ENCODE measurements at places on chromosomes 11 and 22.

- no peak for DNase-seq
Measured at GRCh38 chr22:48338793-48339705, 1488.6 kb downstream of the BRD1 start.

DNA sequence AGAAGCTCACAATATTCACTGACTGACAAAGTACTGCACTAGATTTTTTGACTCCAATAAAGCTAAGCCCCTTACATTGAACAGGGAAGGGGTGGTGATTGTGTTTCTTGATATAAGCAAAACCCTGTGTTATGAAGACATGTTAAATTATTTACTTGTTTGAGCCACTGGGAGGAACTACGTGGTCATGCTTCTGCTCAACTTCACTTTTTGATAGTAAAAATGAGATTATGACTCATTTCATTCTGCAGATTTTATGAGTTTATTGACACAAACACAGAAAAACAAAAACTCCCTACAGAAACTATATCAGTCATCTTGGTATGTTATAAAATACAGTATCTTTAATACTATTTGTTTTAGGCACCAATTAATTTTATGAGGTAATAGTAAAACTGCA lies 124.7 kb downstream of the CADM1 start:
- no peak for DNase-seq

DNA sequence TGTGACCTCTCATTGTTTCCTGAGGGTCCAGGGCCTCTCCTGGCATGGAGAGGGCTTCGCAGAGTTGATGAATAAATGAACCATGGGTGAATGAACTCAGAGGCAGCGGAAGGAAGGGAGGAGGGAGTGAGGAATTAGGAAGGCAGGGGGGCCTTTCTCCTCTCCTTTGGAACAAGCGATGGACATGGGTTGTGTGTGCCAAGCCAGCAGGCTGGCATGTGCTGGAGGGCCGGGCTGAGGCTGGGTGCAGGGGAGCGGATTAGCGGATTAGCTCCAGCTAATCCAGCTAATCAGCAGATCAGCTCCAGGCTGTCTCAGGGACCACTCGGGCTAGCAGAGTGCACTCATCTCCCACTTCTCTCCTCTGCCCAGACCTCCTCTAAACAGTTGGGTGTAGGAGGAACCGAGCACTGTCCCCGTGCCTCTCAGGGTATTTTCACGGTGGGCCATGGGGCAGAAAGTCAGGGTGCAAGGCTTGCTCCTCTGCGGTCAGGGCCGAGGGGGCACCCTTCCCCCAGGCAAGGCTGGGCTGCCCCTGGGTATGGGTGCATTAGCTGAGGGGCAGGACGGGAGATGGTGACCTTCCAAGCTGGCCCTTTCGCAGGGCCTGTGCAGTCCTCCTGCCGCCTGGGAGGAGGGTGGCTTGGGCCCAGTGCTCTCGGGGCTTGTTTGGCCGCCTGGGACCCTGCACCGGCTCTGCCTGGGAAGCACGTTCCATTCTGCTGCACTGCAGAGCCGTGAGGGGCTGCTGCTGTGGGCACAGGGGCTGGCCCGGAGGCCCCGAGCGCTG lies 120.3 kb upstream of the B3GAT1 start:
- DNase-seq = no peak

DNA sequence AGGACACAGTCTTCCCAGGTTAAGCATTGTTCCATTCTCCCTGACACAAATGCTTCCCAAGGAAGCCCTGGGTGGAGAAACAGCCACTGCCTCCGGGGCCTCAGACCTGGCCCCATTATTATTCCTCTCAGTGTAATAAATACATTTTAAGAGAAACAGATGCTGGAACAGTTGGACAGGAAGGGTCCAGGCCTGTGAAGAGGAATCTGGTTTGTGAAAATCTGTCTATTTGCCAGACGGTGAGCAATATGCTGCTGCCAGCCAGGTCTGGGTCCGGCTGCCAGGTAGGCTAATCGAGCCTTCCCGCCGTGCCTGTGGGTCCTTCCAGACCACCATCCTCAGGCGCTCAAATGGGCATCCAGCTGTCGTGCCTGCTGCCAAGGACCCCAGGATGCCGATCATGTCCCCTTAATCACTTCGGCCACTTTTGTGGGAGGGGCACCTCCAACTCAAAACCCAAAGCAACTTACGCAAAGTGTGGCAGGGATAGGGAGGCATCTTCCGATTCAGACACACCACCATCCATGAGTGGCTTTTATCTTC lies 528.4 kb downstream of the MIAT start:
- DNase-seq = no peak

DNA sequence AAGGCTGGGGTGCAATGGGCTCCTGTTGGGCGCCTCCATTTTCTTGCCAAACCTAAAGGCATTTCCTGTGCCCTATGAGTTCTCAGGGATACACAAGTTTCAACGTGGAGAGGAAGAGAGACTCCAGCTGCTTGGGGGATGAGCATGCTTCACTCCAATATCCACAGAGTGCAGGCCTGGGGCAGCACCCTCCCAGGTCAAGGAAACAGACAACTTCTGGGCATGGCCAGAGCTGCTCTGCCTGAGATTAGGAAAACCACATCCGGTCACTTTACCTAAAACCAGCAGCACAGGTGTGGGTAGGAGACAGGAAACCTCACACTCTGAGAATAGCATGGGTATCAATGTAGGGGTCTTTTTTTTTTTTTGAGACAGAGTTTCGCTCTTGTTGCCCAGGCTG lies 28.7 kb downstream of the TMEM184B start:
- no peak for DNase-seq

GRCh38 chr11:10719616-10720015 lies 26.1 kb upstream of the IRAG1 start:
- DNase-seq = no peak

DNA sequence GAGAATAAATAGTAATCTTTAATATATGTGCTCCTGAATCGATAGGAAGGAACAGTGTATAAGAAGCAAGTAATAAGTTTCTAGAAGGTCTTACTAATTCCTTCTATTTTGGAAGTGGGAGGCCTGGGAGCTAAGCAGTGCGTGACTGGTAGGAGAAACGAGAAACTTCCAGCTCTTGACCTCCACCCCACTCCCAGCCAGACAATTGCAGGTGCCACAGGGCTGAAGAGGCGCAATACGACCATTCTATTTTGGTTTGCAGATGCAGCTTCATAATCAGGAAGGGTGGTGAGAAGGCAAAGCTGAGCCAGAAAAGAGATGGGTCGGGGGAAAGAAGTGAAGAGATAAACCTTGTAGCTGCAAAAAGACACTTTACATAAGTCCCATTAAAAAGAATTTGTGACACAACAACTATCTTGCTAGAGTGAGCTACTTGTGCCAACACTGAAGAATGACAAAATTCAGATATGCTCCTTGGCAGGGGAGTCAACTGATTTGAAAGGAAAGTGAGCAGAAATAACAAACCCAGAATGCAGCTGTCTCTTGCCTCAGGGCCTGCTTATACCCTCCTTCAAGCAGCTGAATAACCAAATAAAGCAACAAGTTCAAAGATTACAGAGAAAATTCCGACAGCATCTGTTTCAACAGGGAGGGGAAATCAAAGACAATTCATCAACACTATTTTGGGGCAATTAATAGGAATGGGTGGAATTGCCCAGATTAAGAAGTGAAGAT lies 35.1 kb downstream of the GRIA4 start:
- DNase-seq = no peak

DNA sequence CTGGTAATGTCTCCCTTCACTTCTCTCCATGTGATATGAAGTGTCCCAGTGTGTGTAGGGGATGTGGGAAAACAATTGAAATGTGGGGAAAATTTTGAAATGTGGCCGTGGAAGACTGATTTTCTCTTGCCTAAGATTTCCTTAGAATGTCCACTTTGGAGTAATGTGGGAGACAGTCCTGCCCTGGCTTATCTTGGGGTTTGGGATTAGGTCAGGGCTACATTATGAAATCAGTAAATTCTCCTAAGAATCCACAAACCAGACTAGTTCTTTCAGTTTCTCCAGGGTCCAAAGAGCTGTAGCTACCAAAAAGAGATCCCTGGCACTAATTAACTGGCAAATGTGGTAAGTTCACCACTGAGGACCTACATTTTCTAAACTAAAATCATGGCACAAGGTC lies 22.8 kb downstream of the YPEL4 start:
- no peak for DNase-seq

DNA sequence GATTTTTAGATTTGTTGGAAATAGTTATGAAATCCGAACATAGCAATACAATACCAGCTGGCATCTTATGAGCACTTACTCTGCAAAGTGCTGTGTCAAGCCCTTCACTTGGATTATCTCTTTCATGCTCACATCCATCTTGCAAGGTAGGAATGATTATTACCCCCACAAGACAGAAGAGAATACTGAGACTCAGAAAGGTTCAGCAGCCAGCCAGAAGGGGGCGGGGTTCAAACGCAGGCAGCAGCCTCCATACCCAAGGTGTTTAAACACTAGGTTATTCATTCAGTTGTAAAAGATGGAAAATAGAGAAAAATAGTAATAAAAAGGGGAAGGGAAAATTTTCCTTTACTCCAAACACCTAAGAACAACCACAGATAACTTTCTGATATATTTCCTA lies 158.5 kb downstream of the CCDC34 start:
- DNase-seq = no peak

GRCh38 chr11:57885298-57886050 lies 123.9 kb downstream of the CTNND1 start:
- DNase-seq = peak; percentile 43

DNA sequence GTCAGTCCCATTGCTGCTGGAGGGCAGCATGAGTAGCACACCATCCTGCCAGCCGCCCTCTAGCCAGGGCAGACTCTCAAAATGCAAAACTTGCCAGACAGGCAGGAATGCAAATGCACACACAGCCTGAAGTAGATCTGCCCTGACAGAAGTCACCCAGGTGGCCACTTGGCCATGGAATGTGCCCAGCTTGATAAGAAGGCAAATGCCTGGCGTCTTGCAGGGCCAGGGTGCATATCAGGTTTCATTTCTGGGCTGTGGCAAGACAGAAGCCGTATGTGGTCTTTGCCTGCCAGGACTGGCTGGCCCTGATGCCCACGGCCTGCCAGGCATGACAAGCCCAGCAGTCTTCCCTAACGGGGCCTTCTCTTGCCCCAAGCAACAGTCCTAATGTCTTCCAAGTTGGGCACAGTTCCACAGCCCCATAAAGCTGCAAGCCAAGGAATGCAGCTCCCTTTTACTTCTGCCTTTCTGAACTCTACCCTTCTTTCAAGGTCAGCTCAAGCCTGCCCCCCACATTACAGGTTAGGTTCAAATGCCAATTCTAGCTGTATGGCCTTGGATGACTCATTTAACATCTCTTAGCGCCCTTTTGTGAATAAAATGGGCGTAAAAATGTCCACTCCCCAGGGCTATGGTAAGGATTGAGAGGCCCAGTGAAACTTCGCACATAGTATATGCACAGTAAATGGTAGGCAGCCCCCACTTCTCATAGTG lies 29.7 kb downstream of the POU2AF3 start:
- DNase-seq = no peak

GRCh38 chr11:111733016-111733415 lies 33.2 kb downstream of the PPP2R1B start:
- no peak for DNase-seq

DNA sequence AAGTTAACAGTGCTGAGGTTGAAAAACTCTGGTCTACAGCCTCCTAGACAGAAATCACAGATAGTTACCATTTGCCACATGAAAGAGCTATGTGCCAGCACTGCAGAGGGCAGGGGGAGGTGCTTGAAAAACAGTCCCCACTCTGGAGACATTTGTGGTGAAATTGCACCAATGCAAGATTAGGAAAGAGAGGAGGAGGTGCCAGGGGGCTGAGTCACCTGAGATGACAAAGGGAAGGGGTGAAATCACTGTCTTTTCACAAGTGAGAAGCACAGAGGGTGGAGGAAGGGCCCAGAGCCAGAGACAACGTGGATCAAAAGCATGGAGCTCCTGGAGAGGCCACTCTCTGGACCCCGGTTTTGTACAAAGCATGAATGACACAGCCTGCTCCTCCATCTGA lies 196.3 kb downstream of the BUD13 start:
- no peak for DNase-seq

DNA sequence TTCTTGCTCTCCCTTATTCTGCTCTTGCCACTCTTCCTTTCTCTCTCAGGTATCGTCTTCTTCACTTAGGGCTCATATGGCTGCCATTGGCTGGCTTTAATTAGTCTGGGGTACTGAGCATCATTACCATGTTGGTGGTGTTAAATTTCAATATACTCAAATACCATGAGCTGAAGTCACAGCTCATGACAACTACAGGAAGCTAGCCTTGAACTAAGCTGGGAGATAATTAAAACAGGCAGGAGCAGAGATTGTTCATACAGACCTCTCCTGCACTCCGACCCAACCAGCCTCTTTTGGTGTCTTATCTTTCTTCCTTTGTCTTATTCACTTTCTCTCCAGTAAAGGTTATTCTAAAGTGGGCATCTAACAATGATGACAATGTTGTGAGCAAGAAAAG lies 130.9 kb upstream of the BLID start:
- no peak for DNase-seq

GRCh38 chr22:27412866-27413445 lies 388.6 kb downstream of the MN1 start:
- DNase-seq = no peak

- DNase-seq = no peak
Measured at GRCh38 chr22:19853879-19854777, 546 bp downstream of the GNB1L start.

- no peak for DNase-seq
Measured at GRCh38 chr22:50276143-50276542, 6.0 kb upstream of the MAPK11 start.
